Fibroblast of the aortic adventitia (primary cell): ENCODE measurements at places on chromosomes 2 and 18.

GRCh38 chr18:5106730-5107129 is 90.3 kb downstream of the AKAIN1 start:
- no peak for DNase-seq

DNA sequence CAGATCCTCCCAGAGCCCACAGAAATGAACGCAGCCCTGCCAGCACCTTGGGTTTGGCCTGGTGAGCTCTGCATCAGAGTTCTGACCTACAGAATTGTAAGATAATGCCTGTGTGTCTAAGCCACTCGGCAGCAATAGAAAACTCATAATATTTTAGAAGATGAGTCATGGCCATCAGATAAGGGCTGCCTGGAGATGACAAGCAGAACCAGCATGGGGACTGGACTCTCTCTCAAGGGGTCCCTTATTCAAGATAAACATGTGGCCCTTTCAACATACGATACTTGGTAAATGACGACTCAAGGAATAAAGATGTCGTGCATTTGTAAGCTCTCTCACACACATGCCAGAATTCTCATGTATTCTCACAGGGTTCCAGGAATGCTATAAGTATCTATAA is 8.5 kb upstream of the AGAP1 start:
- DNase-seq, result no peak

DNA sequence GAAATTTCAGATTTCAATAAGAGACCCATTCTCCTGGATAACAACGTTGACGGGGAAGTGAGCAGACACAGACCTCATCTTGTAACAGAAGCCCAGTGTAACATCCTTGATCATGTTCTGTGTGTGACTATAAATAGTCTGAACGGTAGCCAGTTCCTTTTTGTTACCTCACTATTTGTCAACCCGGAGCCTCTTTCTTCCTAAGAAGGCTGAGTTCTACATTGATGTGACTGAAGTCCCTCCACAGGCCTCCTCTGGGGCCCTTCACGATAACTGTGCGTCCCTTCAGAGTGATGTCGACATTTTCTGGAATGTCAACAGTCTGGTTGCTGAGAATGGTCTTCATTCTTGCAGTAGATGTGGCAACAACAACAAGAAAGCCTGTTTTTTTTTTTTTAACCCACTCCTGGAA is 6.3 kb upstream of the PLEKHM3 start:
- DNase-seq, result peak; percentile 23

DNA sequence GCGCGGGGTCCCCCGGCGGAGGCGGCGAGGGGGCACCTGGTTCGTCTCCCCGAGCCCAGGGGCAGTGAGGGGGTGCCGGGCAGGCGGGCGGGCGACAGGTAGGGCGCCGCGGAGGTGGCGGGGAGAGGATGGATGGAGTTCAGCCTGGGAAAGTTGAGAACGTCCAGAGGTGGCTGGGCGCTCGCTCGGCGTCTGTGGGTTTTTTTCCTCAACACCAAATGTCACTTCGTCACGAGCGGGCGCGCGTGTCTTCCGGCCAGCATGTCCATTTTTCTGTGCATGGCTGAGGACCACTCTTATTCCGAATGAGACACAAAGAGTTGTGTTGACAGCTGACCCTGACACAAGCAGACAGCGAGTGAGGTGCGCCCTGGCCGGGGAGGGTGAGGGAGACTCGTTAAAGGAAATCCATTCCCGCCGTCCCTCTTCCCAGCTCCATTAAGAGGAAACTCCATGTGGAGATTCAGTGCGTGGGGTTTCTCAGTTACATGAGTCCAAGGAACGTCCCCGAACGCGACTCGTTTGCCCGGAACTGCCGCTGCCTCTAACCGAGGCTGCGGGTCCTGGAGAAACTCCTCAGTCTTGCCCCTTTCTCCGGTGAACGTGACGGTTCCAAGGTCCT is 859 bp downstream of the GREB1L start:
- DNase-seq, result peak; percentile 6

GRCh38 chr18:3513481-3513880 is 63.5 kb downstream of the TGIF1 start:
- no peak for DNase-seq

- DNase-seq, result peak; percentile 35
These were observed 23.8 kb downstream of the GRHL1 start for GRCh38 chr2:9975328-9975727.

DNA sequence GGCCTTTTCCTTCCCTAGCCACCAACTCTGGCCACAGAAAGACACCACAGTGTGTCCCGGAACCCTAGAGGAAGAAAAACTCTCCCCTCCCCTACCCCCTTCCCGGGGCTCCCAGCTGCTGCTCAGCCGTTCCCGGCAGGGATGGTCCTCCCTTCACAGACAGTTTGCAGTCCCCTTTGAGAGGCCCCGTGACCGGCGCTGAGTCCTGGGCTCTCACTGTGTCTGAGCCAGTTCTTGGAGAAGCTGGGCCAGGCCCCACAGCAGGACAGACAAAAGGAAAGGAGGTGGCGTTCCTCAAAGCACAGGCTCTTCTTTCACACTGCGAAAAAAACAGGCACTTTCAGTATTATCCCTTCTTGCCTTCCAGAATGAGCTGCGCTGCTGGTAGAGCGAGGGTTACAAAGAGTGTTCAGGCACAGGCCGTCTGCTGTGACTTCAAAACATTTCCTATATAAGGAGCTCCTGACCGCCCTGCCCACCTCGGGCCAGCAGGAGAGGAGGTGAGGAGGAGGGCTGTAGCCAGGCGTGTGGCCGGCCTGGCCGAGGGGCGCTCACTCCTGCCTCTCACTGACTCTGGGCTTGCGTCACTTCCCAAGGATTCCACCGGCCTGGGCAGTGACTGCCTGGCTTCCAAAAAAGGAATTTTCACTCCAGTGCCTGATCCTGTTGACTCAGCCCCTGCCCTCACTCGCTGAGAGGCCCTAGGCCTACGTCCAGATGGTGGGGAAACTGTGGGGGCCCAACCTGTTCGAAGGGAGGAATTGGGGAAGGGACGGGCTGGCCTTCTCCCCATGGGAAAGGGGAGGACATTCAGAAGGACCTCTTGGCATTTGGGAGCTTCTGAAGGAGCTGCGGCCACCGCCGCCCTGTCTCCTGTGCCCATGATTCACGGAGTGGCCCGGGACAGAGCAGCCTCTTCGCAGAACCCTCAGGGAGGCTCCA is 24.9 kb downstream of the CIDEA start:
- DNase-seq, result peak; percentile 95

DNA sequence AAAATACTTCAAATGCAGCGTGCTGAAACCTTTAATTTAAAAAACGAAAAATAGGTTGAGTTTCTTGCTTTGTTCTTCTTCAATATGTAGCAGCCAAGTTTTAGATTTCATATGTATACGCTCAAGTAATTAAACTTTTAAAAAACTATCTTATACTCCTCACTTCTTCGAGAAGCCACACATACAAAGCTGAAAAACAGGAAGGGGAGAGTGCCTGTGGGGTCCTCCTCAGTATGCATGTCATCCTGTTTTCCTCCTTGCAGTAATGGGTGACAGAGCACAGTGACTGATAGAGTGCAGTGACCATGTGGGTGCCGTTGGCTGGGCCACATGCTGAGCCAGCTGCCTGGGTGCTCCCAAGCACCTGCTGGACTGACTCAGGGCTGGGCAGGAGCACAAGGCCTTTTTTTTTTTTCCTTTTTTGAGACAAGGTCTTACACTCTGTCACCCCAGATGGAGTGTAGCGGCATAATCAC is 33.3 kb downstream of the UXS1 start:
- no peak for DNase-seq

DNA sequence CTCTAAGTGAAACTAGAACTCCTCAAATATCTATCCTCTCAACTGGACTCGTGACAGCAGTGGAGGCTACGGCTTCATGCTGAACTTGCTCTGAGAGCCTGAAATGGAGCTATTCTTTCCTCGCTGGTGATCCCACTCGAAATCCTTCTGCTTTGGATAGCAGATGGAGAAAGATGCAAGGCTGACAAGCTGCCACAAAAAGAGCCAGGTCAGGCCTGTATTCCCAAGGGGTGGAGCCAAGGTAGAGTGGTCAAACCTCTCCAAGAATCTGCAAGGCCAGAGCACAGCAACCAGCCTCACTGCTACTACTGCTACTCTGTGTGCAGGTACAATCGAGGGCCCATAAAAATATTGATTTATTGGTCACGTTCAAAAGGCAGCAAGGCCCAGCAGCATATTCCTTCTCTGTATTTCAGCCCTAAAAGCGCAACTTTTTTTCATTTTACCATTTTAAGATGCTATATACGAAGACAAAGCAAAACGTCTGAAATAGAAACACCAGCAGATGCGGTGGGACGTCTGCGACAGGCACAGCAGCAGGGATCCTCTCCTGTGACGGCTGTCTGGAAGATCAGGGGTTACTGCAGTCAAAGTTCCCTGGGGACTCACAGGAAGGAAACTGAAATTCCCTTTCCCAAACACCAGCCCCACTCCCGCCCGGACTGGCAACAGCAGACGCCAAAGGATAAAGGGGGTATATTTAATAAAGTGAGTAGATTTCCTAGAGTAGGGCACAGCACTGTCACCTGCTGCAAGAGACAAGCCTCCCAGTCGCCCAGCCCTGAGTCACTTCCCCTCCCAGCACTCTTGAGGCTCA is 2.4 kb downstream of the SPRED2 start:
- peak; percentile 33 for DNase-seq

GRCh38 chr2:69214898-69215297 is 172.1 kb downstream of the GFPT1 start:
- DNase-seq, result peak; percentile 57

GRCh38 chr2:221758076-221758475 is 186.0 kb upstream of the EPHA4 start:
- DNase-seq, result no peak

GRCh38 chr2:182573553-182573952 is 142.5 kb upstream of the DNAJC10 start:
- DNase-seq, result no peak

- DNase-seq, result no peak
These were observed 53.8 kb downstream of the LINC00305 start for GRCh38 chr18:64095056-64095455.

GRCh38 chr2:114128263-114128662 is 238.4 kb downstream of the ACTR3 start:
- DNase-seq, result no peak

DNA sequence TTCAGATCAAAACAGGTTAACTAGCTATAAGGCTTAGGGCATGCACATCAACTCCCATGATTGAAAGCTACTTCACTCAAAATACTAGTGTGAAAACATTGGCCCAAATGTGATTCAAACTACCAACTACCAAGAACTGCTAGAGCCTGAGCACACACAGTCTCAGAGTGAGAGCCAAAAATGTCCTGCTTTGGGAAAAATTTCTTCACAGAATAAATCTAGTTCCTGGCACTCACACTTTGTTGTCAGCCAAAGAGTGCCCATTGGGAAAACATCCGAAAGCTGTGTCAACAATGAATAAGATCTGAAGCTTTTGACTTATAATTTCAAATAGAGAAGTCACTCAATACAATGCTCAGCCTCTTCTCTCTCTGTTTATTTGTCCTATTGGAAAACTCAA is 182.7 kb downstream of the LRATD1 start:
- no peak for DNase-seq

DNA sequence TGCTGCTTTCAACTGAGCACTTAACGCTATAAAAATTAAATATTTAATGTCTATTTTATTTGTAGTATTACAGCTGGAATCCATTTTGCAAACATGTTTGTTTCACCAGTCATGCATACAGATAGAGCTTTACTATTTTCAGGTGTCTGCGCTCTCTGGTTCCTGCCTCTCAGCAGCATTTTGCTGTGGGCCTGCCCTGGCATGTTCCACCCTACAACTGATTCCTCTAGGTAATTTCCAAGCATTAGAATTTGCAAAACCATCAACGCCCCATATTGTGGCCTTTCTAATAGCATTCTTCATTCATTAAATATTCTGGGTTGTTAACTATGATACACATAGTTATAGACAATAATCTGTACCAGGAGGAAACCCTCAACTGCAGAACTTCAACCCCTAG is 266.4 kb upstream of the DLGAP1 start:
- no peak for DNase-seq

DNA sequence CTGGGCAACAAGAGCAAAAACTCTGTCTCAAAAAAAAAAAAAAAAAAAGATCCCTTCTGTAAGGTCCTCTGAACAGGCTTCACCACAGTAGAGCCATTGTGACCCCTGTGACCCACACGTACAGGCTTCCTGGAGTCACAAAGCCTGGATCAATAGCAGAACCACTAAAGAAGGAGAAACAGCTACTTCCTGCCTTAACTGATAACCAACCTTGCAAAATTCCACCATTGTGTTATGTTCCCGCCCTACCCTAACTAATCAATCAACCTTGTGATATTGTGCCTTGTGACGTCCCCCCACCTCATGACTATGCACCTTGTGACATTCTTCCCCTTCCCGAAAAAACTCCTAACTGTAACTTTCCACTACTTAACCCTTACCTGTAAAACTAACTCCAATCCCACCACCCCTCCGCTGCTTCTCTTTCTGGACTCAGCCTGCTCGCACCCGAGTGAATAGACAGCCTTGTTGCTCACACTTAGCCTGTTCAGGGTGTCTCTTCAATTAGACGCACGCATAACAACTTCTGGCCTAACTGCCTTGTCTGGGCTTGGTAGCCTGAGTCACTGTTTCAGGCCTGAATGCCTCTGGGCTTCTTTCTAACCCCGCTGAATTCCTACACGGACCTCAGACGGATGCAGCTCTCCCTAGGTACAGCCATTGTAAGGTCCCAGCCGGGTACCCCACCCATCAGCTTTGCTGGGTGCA is 13.9 kb downstream of the SCYGR8 start:
- DNase-seq, result no peak

GRCh38 chr2:20673686-20674308 is 6.9 kb downstream of the GDF7 start:
- no peak for DNase-seq

GRCh38 chr2:223464071-223464470 is 138.1 kb downstream of the SCG2 start:
- DNase-seq, result peak; percentile 34

GRCh38 chr18:59139291-59139614 is 431 bp upstream of the SEC11C start:
- DNase-seq, result peak; percentile 78

GRCh38 chr2:136116813-136117390 is 1.0 kb downstream of the CXCR4 start:
- DNase-seq, result no peak

DNA sequence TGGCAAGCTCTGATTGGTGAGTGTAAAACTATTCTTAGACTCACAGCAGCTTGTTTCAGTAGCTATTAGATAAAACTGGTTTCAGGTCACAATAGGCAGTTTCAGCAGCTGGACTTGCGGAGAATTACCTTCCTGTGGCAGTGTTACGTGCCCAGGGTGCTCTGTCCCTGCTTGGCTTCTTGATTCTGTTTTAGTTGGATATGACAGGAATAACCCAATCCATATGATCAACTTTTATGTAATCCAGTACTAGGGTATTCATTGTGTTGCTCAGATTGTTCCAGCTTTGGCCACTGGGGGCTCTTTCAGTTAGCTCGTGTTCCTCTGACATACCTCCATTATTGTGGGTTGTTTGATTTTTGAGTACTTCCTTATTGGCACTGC is 43.1 kb downstream of the INPP4A start:
- no peak for DNase-seq

GRCh38 chr2:238667639-238668038 is 180.2 kb upstream of the TWIST2 start:
- no peak for DNase-seq

DNA sequence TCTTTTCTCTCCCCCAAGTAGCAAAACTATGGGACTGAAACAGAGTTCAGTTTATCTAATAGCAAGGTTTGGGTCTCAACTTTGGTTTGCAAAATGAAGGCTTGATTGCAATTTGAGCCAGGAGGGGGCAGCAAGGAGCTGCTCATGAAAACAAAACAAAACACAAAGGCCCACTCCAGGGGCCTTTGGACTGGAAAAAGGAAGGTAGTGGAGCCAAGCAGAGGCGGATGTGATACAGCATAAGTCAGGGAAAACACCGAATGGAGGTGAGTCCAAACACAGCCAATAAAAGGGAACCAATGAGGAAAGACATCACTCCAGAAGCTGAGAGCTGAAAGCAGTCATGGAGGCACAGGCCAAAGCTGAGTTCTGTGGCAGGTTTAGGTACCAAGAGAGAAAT is 799.7 kb upstream of the ACVR2A start:
- peak; percentile 86 for DNase-seq
